ENCODE measurements at places on chromosomes 12 and 14.

DNA sequence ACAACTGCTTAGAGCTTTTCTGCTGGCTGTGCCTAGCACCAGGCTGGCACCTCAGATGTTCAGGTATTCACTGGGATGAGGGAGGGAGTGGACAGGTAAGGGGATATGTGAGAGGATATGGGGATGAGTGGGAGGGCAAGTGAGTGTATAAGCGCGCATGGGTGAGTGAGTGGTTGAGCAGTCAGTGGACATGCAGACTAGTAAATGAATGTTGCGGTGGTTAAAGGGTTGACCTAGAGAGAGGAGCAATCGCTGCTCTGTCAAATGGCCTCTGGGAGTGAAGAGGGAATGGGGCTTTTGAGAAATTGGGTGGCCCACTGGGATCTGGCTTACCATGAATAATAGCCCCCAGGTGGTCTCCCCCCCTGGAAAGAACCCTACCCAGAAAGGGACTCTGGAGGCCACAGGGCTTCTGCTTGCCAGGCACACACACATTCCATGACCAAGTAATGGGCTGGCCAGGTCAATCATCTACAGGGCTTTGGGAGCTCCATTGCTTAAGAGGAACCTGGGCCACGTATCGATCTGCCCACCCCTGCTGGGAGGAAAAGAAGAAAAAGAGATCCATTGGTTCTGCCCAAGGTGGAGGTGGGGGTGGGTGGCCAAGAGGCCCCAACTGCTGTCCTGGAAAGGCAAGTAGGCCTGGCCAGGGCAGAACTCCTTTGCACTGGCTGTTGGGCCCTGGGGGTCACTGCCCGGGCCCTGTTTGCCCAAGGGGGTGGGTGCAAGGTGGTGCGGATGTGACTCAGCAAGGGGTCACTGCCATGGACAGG is 30.8 kb upstream of the ZFP36L1 start:
- no peak overlapping the region for H3K4me3 ChIP-seq
- H3K27ac ChIP-seq = no peak overlapping the region
- H3K27me3 ChIP-seq = no peaks in the 10 kb centered on the region
- no peak for DNase-seq
- no peaks in the 10 kb centered on the region for H3K4me1 ChIP-seq

DNA sequence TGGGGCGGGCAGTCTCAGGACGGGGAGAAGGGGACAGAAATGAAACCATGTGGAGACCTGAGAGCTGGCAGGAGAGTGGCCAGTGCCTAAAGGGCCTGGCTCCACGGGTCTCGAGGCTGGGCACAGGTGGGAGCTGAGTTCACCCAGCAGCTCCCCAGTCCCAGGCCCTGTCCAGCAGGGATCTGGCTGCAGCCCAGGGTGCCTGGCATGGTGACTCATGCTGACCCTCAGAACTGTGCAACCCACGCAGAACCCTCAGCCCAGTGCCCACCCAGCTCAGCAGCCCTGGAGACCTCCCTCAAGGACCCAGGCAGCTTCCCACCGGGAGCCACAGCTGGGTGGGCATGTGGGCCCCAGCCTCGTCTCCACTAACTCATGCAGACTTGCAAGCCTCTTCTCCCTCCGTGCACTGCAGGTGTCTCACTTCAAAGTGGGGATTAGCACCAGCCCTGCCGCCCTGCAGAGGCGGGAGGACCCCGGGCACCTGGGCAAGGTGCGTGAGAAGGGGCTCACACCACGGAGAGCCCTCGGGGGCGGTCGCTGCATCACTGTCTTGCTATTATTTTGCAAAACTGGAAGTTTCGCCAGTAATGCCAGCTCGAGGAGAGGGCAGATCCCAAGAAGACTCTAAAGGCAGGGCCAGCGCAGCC is 46.3 kb downstream of the CCNK start:
- H3K27me3 ChIP-seq = no peaks in the 10 kb centered on the region
- H3K36me3 ChIP-seq = no peaks in the 10 kb centered on the region
- no peaks in the 10 kb centered on the region for H3K4me1 ChIP-seq
- H3K4me3 ChIP-seq = no peak overlapping the region
- no peak overlapping the region for H3K27ac ChIP-seq

DNA sequence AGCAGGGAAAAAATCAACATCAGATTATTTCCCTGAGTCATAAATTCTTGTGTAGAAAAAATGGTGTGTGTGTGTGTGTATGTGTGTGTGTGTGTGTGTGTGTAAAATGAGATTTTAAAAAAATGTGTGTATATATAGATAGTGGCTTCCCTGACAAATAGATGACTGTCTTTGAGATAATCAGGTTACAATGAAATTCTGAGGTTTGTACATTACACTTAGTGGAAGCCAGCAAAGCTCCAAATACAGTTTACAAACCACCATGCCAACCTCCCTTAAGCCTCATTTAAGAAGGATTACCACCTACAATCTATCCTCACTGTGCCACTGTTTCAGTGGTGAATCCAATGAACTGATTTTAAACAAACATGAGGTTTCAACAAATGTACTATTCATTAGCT is 93.8 kb downstream of the MED13L start:
- H3K36me3 ChIP-seq = no peaks in the 10 kb centered on the region
- H3K4me1 ChIP-seq = no peaks in the 10 kb centered on the region
- no peaks in the 10 kb centered on the region for H3K27me3 ChIP-seq
- no peak for DNase-seq
- H3K4me3 ChIP-seq = no peak overlapping the region

DNA sequence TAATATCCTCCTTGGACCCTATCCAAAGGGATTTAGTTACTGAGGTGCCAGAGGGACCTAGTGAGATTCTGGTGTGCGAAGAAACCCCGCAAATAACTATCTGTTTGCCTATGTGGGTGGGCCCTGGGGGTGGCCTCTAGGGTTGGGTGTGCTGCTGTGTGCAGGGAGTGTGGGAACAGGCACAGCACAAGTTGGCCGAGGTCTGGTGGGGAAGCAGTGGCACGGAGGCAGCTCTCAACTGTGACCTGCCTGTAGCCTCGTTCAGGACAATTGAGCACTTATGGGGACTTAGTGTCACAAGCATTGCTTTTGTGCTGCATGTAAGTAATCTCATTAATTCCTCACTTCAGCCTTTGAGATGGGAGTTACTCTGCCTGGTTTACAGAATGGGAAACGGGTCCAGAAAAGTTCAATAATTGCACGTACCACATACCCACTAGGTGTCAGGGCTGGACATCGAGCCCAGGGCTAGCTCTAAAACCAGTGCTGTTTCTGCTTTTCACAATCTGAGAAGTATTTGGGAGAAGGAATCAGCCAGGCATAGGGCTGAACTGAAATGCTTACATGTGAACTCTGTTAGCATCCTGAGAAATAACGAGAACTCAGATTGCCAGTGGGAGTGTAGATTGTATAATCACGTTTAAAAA is 58.8 kb downstream of the TECPR2 start:
- H3K27me3 ChIP-seq = no peaks in the 10 kb centered on the region
- H3K36me3 ChIP-seq = no peaks in the 10 kb centered on the region
- H3K27ac ChIP-seq = no peak overlapping the region
- H3K4me3 ChIP-seq = no peak overlapping the region

All from uterus (tissue), 4 donors.